Esophagus squamous epithelium (tissue), 5 donors: ENCODE measurements at places on chromosomes 1 and 21.

- no peak for DNase-seq
Observed at GRCh38 chr1:206814716-206815341, 42.5 kb upstream of the IL10 start.

GRCh38 chr1:119285482-119285881 is 83.1 kb upstream of the HAO2 start:
- no peak for DNase-seq

DNA sequence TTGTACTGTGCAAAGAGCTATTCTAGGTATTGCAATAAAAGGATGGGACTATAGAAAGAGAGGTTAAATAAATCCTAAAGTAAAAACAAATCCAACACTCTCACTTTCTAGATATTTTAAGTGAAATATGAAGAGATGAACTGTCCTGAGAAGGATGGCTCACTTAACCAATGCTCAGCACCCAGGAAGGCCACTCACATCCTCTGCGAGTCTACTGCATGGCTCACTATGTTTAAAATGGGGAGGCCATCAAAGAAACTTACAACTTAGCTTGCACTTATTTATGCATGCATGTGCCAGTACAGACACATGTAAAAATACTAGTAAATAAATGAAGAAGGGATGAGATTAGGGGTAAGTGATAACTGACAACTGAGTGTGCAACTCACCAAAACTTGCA is 37.5 kb downstream of the PLPPR5 start:
- DNase-seq: no peak

- no peak for DNase-seq
Observed at GRCh38 chr21:14869984-14870852, 194.6 kb downstream of the NRIP1 start.

DNA sequence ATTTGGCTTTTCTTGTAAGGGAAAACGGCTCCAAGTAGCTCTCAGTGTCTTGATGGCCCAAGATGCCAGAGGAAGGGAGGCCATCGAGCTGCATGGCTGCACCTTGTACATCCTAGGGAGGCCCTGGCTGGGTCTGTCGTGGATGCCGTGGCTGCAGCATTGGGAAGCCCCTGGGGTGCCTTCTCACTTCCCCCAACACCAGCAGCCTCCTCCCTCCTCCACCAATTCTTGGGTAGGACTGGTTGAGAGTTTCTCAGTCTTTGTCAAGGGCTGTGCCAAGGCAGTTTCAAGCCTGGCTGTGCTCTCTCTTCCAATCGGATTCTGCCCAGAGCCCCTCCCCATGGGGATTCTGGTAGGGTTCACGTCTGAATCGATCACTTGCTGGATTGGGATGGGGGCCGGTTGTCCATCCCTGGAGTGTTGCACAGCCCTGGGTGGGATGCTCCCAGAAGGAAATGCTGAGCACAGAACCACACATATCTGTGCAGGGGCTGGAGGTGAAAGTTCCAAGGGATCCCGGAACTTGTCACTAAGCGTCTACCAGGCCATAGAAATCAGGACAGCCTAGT is 14.0 kb upstream of the SPSB1 start:
- no peak for DNase-seq

DNA sequence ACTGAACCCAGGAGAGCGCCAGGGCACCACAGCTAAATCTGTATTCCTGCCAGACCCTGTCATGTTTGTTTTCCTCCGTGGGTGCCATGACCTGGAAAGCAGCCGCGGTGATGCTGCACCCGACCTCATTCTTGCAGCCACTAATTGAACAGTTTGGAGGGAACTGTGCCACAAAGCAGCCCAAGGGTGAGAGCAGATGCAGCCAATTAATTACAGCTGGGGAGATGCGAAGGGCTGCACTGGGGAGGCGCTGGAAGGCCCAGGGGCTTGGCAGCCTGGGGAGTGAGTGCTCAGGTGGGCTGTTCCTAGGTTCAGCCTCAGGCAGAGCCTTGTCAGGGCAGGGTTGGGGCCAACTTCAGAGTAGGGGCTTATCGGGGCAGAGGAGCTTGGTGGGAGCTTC is 158.4 kb upstream of the CD34 start:
- DNase-seq: no peak

DNA sequence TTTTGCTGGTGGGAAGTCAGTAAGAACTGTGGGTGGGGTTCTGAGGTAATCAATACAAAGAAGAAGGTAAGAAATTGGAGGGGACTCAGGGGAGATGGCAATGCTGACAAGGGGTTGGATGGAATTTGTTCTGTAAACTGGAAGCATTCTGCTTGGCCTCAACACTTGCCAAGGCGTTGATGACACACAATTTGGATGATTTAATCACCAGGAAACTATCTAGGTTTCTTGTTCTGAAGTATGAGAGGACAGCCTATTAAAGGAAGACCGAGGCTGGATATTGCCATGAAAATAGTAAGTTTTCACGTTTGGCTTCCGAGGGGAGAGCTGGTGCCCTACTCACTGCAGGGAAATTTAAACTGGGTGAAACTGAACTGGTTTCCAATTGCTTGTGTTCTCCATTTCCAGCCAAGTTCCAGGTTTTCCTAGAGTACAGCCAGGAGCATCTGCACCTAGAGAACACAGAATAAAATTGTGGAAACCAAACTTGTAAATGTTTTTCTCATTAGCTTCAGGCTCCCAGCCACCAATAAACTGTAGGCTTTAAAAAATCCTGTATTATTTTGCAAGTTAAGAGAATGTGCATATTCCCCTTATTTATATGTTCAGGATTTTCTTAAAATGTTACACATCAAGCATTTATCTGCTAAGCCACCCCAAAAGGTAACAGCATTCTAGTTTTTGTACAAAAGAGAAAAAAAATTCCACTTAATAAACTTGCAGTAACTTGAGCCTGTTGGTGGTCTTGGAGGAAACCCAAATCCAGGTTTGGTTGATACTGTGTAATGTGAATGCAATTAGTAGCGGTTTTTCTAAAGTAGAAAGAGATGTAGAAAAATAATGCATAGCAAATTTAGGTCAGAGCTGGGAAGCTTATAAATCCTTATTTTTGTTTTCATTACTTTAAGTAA is 53.8 kb downstream of the ROR1 start:
- no peak for DNase-seq

DNA sequence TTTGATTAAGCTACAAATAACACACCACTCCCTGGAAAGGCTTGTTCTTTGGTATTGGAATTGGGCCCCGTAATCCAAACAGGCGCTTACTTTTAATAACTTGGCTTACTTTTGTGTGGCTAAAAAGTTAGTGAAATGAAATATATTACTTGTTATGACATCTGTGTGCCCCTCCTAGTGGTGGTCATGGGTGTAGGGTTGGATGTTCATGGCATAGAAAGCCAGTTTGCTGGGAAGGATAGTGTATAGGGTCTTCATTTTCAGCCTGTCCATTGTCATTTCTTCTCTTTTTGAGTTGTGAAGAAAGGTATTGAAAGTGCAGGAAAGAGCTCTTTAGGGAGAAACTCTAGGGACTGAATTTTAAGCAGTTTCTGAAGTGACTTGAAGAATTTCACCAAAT is 5.9 kb downstream of the CDC14A start:
- DNase-seq: no peak

- DNase-seq: no peak
Observed at GRCh38 chr1:163166886-163167555, 35.7 kb downstream of the RGS5 start.

DNA sequence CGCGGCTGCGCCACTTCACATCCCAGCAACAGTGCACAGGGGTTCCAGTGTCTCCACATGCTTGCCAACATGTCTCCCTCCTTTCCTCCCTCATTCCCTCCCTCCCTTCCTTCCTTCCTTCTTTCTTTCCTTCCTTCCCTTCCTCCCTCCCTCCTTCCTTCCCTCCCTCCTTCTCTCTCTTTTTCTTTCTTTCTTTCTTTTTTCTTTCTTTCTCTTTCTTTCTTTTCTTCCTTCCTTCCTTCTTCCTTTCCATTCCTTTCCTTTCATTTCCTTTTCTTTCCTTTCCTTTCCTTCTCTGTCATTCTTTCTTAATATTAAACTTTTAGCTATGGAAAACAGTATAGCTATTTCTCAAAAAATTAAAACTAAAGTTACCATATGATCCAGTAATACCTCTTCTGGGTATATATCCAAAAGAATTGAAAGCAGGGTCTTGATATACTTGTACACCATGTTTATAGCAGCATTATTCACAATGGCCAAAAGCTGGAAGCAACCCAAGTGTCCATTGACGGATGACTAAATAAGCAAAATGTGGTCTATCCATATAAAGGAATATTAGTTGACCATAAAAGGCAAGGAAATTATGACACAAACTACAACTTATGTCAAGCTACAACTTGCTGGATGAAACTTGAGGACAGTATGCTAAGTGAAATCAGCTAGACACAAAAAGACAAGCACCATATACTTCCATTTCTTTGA is 55.0 kb upstream of the TLR5 start:
- DNase-seq: no peak

DNA sequence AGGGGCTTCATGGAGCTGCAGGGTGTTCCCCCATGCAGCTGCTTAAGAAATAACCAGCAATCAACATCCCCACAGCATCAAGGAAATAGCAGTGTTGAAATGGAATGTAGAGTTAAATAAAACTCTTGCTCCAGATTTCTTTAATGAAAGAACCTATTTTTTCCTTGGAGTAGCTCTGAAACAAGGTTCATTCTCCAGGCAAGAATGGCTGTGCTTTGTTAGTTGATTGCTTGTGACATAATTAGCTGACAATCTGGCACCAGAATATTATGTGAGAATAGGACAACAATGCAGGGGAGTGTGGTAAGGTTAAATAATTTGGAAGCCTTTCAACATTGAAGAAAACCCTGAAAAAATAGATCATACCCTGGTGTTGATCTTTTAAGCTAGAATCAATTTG is 254.2 kb upstream of the RRP15 start:
- no peak for DNase-seq

- DNase-seq: no peak
Observed at GRCh38 chr1:203264052-203264501, 34.6 kb upstream of the CHIT1 start.

- no peak for DNase-seq
Observed at GRCh38 chr1:112840631-112841624, 115.1 kb downstream of the SLC16A1 start.

DNA sequence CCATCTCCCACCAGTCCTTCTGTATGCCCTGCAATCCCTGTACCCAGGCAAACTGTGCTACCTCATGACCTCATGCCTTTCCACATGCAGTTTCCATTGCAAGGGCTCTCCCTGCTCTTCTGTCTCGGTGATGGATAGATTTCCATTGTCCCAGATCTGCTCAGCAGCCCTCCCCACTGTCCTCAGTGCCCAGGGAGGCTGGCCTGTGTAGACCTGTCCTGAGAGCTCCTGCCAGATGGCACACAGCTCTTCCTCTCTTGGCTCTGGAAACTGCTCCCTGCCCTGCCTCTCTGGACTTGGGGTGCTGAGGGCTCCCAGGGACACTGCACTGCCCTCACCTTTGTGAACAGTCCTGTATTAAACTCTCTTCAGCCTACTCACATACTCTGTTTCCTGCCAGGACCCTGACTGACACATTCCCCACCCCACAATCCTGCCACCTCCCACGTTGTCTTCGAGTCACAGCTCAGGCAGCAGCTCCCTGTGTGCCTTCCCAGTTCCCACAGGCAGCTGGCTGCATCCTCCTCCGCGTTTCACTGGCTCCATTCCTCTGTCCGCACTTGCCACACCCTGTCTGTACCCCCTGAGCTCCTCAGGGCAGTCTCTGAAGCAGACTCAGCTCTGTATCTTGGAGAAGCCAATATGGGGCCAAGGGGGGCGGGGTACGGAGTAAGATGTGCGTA is 57.0 kb downstream of the SPATA46 start:
- DNase-seq: no peak

- DNase-seq: no peak
Observed at GRCh38 chr1:186082235-186082937, 292.7 kb downstream of the TPR start.

DNA sequence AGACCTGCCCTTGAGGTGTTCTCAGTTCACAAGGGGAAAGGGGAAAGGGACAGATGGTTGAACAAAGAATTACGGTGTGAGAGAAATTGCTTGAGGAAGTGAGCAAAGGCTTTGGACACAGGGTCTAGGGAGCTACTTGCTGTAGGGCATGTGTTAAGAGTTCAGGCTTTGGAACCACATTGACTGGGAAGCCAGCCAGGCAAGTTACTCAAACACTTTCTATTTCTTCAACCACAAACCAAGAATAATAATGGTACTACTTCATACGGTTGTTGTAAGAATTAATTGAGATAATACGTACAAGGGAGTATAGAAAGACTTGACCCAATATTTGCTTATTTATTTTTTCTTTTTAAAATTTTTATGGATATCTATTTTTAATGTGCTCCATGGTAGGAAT is 26.6 kb downstream of the AK4 start:
- no peak for DNase-seq

DNA sequence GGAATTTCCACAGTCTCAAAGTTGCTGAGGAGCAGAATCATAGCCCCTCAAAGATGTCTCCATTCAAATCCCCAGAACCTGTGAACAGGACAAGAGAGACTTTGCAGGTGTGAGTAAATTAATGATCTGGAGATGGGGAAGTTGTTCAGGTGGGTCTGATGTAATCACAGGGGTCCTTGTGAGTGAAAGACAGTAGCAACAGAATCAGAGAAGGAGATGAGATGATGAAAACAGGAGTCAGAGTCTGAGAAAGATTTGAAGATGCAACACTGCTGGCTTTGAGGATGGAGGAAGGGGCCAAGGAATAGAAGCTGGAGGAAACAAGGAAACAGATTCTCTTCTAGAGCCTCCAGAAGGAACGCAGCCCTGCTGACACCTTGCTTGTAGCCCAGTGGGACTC is 81.5 kb downstream of the SELENOF start:
- no peak for DNase-seq

DNA sequence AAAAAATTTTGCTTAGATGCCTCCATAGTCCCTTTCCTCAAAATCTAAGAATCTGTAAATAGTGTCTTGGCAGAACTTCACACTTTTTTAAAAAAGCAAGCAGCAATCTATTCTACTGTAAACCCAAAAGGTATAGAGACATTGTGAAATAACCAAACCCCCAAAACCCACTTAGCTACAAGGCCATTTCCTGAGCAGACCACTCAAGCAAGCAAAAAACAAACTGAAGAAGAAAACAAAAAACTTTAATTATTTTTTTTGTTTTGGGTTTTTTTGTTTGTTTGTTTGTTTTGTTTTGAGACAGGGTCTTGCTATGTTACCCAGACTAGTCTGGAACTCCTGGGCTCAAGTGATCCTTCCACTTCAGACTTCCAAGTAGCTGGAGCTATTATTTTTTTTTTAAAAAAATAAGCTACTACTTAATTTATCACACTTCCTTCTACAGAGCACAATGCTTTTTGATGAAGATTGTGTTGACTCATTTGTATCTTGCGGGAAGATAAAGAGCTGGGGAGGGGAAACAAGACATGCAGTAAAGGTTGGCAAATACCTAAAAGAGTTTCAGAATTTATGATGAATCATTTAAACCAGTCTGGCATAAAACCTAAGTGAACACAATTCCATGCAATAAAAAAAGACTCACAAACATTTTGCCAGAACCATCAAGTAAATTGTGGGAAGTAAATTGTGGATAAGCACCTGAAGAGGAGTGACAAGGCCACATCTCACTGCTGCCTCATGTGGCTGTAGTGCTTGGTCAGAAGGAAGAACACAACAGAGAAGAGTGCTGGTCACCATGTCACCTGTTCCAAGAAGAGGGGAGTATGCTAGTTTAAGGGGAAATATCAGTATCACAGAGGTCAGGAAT is 2.7 kb upstream of the PTPN22 start:
- no peak for DNase-seq
